ENCODE measurements at places on chromosomes 4 and X.

- no peak for DNase-seq
- no peaks in the 10 kb centered on the region for H3K4me1 ChIP-seq
- no peaks in the 10 kb centered on the region for H3K27me3 ChIP-seq
- no peak overlapping the region for H3K27ac ChIP-seq
Measured at GRCh38 chr4:62194342-62194741, 994.2 kb downstream of the ADGRL3 start.

DNA sequence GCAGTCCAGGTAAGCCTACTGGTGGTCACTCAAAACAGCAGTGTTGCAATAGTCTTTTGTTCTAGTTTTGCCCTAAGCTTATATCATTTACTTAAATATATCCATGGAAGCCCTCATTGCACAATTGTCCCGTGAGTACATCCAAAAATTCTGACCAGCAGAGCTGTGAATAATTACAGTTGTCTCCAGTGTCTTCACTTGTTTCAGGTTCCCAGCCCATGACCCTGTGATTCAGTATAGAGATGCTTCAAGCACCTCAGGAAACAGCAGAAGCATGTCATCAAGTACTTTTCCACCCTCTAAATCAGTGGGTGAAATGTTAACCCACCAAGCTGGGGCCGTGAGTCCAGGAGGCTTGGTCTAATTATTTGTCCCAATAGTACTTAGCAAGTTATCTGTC is 214.9 kb upstream of the RPS6KA3 start:
- no peak for DNase-seq
- H3K27ac ChIP-seq: no peak overlapping the region
- H3K4me1 ChIP-seq: no peaks in the 10 kb centered on the region
- H3K27me3 ChIP-seq: no peaks in the 10 kb centered on the region
- no peaks in the 10 kb centered on the region for H3K36me3 ChIP-seq

DNA sequence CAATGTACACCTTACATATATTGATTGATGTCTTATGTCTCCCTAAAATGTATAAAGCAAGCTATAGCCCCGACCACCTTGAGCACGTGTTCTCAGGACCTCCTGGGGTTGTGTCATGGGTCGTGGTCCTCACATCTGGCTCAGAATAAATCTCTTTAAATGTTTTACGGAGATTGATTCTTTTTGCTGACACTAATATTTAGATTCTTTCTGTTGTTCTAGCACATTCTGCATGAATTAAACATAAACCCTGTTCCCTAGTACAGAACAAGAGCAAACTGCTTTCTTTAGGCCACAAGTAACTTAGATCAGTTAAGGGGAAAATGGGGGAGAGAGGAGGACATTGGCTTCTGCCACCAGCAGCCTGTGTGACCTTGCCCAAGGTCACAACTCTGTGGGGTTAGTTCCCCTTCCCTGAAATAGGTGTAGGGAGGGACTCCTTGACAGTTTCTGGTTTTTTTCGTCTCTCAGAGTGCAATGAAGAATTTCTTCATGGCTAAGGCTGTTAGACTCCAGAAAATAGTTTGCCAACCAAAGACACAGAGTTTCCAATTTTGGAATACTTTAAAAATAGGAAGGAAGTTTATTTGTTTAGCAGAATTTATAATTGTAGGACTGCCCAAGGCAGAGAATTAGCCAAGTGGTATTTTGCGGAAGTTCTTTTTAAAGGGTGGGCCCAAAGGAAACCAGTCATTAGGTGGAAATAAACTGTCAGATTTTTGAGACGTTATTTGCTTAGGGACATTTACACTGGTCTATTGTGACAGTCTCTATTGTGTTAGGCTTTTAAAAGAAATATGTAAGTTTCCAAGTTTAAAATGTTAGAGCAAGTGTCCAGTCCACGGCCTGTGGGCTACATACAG is 29.4 kb downstream of the PTTG2 start:
- peaks cover 1% of the 10 kb centered on the region for H3K4me1 ChIP-seq
- no peak for DNase-seq
- H3K27ac ChIP-seq: peak overlapping the region; percentile 47
- no peak overlapping the region for H3K4me3 ChIP-seq

- no peak overlapping the region for H3K4me3 ChIP-seq
- no peaks in the 10 kb centered on the region for H3K27me3 ChIP-seq
- DNase-seq: no peak
- no peaks in the 10 kb centered on the region for H3K4me1 ChIP-seq
Measured at GRCh38 chr4:168386002-168386401, 67.5 kb upstream of the DDX60 start.

DNA sequence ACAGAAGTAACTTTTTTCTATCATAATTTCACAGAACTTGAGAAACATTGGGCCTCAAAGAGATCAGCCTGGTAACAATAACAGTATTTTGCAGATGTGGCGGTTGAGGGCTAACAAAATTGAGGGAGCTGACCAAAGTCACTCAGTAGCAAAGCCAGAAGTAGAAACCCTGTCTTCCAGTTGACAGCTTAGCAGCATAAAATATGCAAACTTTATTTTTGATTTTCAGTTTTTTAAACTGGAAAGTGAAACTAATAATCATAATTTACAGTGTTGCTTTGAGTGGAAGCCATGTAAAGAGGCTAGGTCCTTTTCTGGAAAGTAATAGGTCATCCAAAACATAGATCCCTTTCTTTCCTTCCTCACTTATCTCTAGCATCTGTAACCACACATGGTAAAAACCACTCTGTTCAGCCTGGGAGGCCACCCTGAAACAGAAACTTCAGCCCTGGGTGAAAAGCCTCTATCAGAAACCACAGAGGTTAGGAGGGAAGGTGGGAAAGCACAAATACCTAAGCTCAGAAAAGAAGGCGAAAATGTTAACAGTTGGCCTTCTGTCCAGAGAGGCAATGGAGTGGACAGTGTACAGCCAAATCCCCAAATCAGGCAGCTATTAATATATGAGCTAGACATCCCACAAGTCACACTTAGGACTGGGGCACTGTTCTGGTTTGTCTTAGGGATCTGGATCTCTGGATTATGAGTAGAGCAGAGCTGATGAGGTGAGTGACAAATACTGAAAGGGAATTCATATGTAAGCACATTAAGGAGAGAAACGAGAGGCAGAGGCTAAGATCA is 61.1 kb upstream of the ARSJ start:
- no peaks in the 10 kb centered on the region for H3K27me3 ChIP-seq
- H3K4me3 ChIP-seq: no peak overlapping the region
- no peaks in the 10 kb centered on the region for H3K36me3 ChIP-seq
- no peak for DNase-seq
- H3K27ac ChIP-seq: no peak overlapping the region

Measured in liver (tissue), 10 donors.